Parietal lobe (tissue), 2 donors: ENCODE measurements at places on chromosomes 1 and 21. TPM values are rescaled to one million over a fixed set of nuclear protein-coding genes. Genes with fewer than 3 reads are reported as not detected.

The NGF gene
- not detected for total RNA-seq

The PHACTR4 gene
- total RNA-seq = 26.0 TPM

The SGIP1 gene
- total RNA-seq = 158 TPM

The OR2T4 gene
- not detected for total RNA-seq

The E2F2 gene
- 3.4 TPM for total RNA-seq

The MYCL gene
- 9.1 TPM for total RNA-seq

The IFT25 gene
- 29.4 TPM for total RNA-seq

The REG4 gene
- not detected for total RNA-seq

The S100A14 gene
- not detected for total RNA-seq

The NLRP3 gene
- 0.63 TPM for total RNA-seq

The SYCP1 gene
- total RNA-seq = not detected

The CFAP107 gene
- total RNA-seq = not detected

The LUZP1 gene
- total RNA-seq = 10.3 TPM

The KRTAP12-2 gene
- total RNA-seq = not detected

The ZBTB8OS gene
- 34.7 TPM for total RNA-seq

The STIL gene
- 10.0 TPM for total RNA-seq

The TMPRSS3 gene
- not detected for total RNA-seq

The BARHL2 gene
- not detected for total RNA-seq

The CD48 gene
- total RNA-seq = not detected

The GFI1 gene
- not detected for total RNA-seq

The CHRM3 gene
- total RNA-seq = 71.1 TPM

The PPM1J gene
- 3.4 TPM for total RNA-seq

The GREM2 gene
- total RNA-seq = 5.0 TPM

The CENPF gene
- 30.0 TPM for total RNA-seq

The CORT gene
- 3.8 TPM for total RNA-seq

The PPP1R12B gene
- 103 TPM for total RNA-seq

The SPATA46 gene
- not detected for total RNA-seq

The GBP5 gene
- not detected for total RNA-seq

The EDARADD gene
- total RNA-seq = 3.1 TPM

The MRPS14 gene
- 46.6 TPM for total RNA-seq

The PADI2 gene
- total RNA-seq = 1.6 TPM

The XCL2 gene
- total RNA-seq = not detected

The SLAMF7 gene
- total RNA-seq = not detected

The OVAAL gene
- total RNA-seq = not detected

The OR2T1 gene
- total RNA-seq = not detected

The ATAD3C gene
- total RNA-seq = not detected

The ADIPOR1 gene
- 39.1 TPM for total RNA-seq

The GPATCH4 gene
- 20.7 TPM for total RNA-seq

The CELA2B gene
- total RNA-seq = not detected
